ENCODE measurements at places on chromosomes 16 and 17.

- DNase-seq = no peak
- H3K4me1 ChIP-seq = no peaks in the 10 kb centered on the region
- H3K27ac ChIP-seq = no peak overlapping the region
- peaks cover 47% of the 10 kb centered on the region for H3K36me3 ChIP-seq
Observed at GRCh38 chr16:70778901-70779309, 22.1 kb downstream of the VAC14 start.

DNA sequence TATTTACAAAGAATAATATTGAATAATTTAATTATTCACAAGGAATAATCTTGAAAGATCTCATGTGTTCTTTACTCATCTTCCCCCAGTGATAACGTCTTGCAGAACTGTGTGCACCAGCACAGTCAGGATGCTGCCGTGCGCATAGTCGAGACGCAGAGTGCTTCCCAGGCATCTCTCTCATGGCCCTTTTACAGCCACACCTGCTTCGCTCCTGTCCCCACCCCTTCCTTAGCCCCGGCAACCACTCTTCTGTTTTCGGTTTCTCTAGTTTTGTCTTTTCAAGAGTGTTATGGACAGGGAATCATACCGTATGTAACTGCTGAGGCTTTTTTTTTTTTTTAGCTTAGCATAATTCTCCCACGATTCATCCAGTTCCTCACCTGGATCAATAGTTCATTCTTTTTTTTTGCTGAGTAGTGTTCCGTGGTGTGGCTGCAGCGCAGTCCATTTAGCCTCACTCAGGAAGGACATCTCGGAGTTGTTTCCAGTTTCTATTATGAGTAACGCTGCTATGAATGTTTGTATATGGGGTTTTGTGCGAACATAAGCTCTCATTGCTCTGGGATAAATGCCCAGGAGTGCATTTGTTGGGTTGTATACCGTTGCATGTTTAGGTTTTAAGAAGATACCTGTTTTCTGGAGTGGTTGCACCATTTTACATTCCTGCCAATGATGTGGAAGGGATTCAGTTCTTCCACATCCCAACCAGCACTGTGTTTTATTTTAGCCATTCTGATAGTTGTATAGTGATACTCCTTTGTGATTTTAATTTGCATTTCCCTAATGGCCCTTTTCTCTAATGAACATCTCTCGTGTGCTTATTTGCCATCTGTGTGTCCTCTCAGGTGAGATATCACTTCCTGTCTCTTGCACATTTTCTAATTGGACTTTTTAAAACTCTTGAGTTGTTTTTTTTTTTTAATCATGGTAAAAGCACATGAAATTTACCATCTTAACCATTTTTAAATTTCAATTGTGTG is 47.6 kb downstream of the SEC14L1 start:
- peak; percentile 20 for DNase-seq
- peaks cover 22% of the 10 kb centered on the region for H3K36me3 ChIP-seq
- peak overlapping the region; percentile 85 for H3K27ac ChIP-seq
- no peaks in the 10 kb centered on the region for H3K27me3 ChIP-seq
- H3K4me3 ChIP-seq = peak overlapping the region; percentile 53
- peaks cover 32% of the 10 kb centered on the region for H3K4me1 ChIP-seq

DNA sequence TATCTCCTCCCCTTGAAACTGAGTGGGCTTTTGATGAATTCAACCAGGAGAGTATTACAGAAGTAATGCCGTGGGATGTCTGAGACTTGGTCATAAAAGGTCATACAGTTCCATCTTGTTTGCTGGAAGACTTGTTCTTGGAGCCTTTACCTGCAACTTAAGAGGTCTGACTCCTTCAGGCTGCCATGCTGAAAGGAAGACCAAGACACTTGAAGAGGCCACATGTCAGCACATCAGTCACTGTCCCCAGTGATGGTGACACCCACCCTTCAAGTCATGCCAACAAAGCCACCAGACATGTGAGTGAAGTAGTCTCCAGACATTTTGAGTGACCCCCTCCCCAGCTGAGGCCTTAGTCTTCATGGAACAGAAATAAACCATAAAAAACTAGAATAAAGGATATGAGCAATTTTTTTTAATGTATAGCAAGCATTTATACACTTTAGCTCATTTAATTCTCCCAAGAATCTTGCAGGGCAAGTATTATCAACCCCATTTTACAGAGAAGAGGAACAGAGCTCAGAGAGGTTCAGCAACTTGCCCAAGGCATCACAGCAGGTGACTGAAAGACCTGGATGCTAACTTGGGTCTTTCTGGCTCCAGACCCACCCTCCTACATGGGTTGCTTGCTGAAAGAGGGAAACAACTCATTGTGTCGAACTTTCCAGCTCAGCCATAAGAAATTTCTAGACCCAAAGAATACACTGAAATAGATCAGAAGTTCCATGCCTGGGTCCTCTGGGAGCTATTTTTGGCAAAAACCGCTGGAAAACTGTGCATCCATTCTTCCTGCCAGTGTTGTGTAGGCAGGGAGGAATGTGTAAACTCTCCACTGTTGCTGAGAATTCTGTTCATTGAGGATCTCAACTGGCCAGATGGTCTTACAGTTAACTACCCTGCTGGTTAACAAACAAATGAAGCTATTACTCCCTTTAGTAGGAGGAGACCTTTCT is 38.1 kb downstream of the SOCS1 start:
- H3K36me3 ChIP-seq = peaks cover 22% of the 10 kb centered on the region
- no peak overlapping the region for H3K4me3 ChIP-seq
- no peaks in the 10 kb centered on the region for H3K27me3 ChIP-seq
- no peak overlapping the region for H3K27ac ChIP-seq
- no peak for DNase-seq

- peaks cover 85% of the 10 kb centered on the region for H3K4me1 ChIP-seq
- peaks cover 21% of the 10 kb centered on the region for H3K36me3 ChIP-seq
- peak overlapping the region; percentile 34 for H3K4me3 ChIP-seq
- H3K27me3 ChIP-seq = no peaks in the 10 kb centered on the region
- peak; percentile 86 for DNase-seq
Observed at GRCh38 chr17:14197586-14197985, 39.1 kb downstream of the CDRT15 start.

DNA sequence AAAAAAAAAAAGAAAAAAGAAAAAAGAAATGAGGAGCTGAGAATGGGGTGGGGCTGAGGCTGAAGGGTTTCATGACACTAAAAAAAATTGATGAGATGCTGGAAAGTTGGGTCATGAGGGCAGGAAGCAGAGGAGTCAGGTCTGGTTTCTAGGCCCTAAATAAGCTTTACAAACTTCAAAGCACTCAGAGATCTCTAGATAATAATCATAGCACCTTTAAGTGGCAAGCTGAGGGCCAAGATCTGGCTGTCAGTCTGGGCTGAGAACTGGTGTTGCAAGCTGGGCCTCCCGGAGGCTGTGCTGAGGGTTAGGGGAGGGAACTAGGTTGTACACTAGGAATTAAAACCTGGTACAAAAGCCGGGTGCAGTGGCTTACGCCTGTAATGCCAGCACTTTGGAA is 6.4 kb downstream of the ZNF764 start:
- peak overlapping the region; percentile 96 for H3K27ac ChIP-seq
- peak; percentile 79 for DNase-seq
- peak overlapping the region; percentile 58 for H3K4me3 ChIP-seq
- no peaks in the 10 kb centered on the region for H3K27me3 ChIP-seq

- H3K4me3 ChIP-seq = no peak overlapping the region
- no peaks in the 10 kb centered on the region for H3K4me1 ChIP-seq
- DNase-seq = no peak
- no peaks in the 10 kb centered on the region for H3K36me3 ChIP-seq
- no peak overlapping the region for H3K27ac ChIP-seq
- H3K27me3 ChIP-seq = peaks cover 31% of the 10 kb centered on the region
Observed at GRCh38 chr16:55367301-55367811, 43.4 kb downstream of the IRX6 start.

GRCh38 chr17:36808180-36808661 is 129.1 kb upstream of the LHX1 start:
- H3K4me1 ChIP-seq = peaks cover 1% of the 10 kb centered on the region
- no peak overlapping the region for H3K4me3 ChIP-seq
- no peak for DNase-seq
- H3K36me3 ChIP-seq = no peaks in the 10 kb centered on the region
- H3K27me3 ChIP-seq = peaks cover 53% of the 10 kb centered on the region

- peaks cover 2% of the 10 kb centered on the region for H3K27me3 ChIP-seq
- DNase-seq = no peak
- no peaks in the 10 kb centered on the region for H3K4me1 ChIP-seq
- H3K4me3 ChIP-seq = no peak overlapping the region
Observed at GRCh38 chr16:54489225-54490111, 202.9 kb upstream of the IRX3 start.

- no peak overlapping the region for H3K4me3 ChIP-seq
- no peak for DNase-seq
- H3K36me3 ChIP-seq = no peaks in the 10 kb centered on the region
- H3K4me1 ChIP-seq = peaks cover 60% of the 10 kb centered on the region
- no peaks in the 10 kb centered on the region for H3K27me3 ChIP-seq
Observed at GRCh38 chr17:76442341-76443338, 10.3 kb downstream of the UBE2O start.

DNA sequence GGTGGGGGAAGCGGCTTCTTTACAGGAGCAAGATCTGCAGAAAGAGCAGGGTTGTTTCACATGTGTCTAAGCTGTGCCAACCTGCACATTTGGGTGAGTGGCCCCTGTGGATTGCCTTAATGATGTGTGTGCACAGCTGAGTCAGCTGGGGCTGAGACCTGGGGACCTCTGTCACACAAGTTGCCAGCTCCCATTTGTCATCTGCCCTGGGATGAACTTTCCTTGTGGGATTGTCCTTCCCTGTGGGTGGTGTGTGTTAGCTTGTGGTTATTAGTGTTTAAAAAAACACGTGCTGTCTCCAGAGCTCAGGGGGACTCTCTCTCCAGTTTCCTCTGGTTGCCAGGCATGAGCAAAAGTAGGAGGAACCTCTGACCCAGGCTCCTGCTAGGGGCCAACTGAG is 400.5 kb upstream of the CCL2 start:
- no peak overlapping the region for H3K27ac ChIP-seq
- H3K27me3 ChIP-seq = peaks cover 9% of the 10 kb centered on the region
- H3K4me3 ChIP-seq = no peak overlapping the region
- H3K4me1 ChIP-seq = no peaks in the 10 kb centered on the region
- no peaks in the 10 kb centered on the region for H3K36me3 ChIP-seq

- no peak overlapping the region for H3K4me3 ChIP-seq
- H3K36me3 ChIP-seq = no peaks in the 10 kb centered on the region
- no peak overlapping the region for H3K27ac ChIP-seq
- peaks cover 2% of the 10 kb centered on the region for H3K27me3 ChIP-seq
Observed at GRCh38 chr16:84356591-84357116, 11.7 kb upstream of the ATP2C2 start.

DNA sequence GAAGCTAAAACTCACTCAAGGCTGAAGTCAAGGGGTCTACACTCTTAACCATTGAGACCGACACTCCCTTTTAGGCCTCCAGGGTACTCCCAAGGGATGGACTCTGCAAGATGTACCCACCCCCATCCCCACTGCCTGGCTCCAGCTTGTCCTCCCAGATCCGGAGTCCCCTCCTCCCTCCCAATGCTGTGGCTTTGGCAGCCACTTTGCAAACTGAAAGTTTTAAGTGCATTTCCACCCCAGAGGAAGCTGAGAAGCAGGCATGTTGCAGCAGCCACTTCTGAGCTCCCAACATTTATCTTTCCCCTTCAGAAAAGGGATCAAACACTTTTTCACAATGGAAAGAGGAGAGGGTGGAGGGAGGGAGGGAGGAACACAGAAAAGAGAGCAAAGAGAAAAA is 115.2 kb downstream of the COPRS start:
- no peak overlapping the region for H3K27ac ChIP-seq
- DNase-seq = no peak
- H3K27me3 ChIP-seq = peaks cover 18% of the 10 kb centered on the region
- H3K4me1 ChIP-seq = no peaks in the 10 kb centered on the region
- no peak overlapping the region for H3K4me3 ChIP-seq

GRCh38 chr17:17924131-17924856 is 47.9 kb downstream of the TOM1L2 start:
- peaks cover 4% of the 10 kb centered on the region for H3K4me1 ChIP-seq
- H3K27ac ChIP-seq = no peak overlapping the region
- no peak for DNase-seq

DNA sequence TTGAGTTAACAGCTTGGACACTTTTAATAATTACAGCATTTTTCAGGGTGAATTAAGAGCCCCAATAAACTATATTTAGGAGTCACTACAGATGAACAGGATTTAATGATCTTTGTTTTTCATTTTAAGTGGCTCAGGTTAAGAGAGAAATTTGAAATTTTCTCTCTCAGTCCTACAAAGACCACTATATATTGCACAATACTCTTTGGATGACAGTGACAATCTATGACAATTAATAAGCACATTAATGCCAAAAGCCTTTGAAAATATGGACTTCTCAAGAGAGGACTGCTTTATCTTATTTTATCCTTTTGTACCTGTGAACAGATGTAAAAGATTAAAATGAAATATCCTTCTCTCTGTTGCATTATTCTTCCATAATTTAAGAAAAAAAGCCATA is 151.1 kb upstream of the IRX5 start:
- no peaks in the 10 kb centered on the region for H3K4me1 ChIP-seq
- DNase-seq = no peak
- no peak overlapping the region for H3K4me3 ChIP-seq
- H3K27ac ChIP-seq = no peak overlapping the region
- no peaks in the 10 kb centered on the region for H3K36me3 ChIP-seq

DNA sequence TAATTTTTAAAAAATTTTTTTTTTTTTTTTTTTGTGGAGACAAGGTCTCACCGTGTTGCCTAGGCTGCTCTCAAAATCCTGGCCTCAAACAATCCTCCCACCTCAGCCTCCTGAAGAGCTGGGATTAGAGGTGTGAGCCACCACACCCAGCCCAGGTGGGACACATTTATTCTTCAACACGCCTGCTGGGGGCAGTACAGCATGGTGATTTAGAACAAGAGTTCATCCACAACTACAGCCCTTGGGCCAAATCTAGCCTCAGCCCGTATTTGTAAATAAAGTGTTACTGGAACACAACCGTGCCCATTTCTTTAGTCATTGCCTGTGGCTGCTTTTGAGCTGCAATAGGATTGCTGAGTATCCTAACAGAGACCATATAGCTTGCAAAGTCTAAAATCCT is 92.8 kb downstream of the KATNIP start:
- no peak overlapping the region for H3K4me3 ChIP-seq
- DNase-seq = peak; percentile 18
- no peaks in the 10 kb centered on the region for H3K27me3 ChIP-seq

DNA sequence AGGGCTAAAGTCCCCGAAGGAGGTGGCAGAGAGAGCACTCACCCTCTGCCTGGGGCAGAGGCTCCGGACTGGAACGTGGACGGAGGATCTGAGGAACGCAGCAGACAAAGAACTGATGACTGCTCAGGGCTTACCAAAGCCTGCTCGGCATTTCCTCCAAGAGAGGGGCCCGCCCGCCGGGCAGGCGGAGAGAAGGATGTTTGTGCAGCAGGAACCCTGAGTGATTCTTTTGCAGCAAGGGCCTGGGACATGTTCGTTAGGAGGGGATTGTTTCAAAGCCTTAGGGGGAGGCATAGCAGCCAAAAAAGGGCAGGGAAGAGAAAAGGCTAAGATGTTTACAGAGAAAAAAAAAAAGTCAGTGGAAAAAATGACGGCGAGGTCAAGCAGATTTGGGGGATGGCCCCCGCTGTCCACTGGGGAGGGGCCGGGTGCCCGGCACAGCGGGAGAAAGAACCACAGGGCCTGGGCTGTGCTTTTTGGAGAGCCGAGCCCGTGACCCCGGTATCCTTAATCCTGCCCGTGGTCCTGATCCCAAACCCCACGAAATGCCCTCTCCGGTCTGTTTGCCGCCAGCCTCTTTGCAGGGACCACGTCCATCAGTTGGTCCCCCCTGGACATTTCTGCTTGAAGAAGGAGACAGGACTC is 129.3 kb downstream of the NTN1 start:
- H3K4me1 ChIP-seq = no peaks in the 10 kb centered on the region
- no peak overlapping the region for H3K27ac ChIP-seq
- peaks cover 4% of the 10 kb centered on the region for H3K27me3 ChIP-seq
- no peak for DNase-seq
- H3K4me3 ChIP-seq = no peak overlapping the region
- no peaks in the 10 kb centered on the region for H3K36me3 ChIP-seq
